ENCODE measurements at places on chromosomes 6 and 20.

DNA sequence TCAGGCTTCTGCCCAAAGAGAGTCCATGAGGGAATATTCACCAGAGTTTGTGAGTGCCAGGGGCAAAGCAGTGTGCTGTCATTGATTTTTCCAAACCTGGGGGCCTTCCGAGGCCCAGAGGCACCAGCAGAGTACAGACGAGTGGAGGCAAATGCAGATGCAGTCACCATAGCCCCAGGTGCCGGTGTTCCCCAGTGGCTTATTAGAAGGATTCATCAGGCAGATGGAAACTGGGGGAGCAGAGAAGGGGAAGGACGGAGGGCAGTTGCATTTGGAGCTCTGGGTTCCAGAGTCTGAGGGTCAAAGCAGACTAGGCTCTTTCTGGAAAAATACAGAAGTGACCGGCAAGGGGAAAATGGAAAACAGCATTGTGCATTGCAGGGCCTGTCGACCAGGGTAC, 184.2 kb downstream of the ANKRD60 start:
- no peak for DNase-seq
- no peak overlapping the region for H3K27ac ChIP-seq
- no peak overlapping the region for H3K4me3 ChIP-seq
- no peaks in the 10 kb centered on the region for H3K27me3 ChIP-seq

GRCh38 chr6:16769131-16769985, 8.1 kb upstream of the ATXN1 start:
- H3K36me3 ChIP-seq: no peaks in the 10 kb centered on the region
- no peak overlapping the region for H3K27ac ChIP-seq
- DNase-seq: no peak
- H3K27me3 ChIP-seq: no peaks in the 10 kb centered on the region
- H3K4me3 ChIP-seq: no peak overlapping the region

GRCh38 chr6:37182736-37183590, 13.0 kb downstream of the PIM1 start:
- no peak overlapping the region for H3K27ac ChIP-seq
- no peak overlapping the region for H3K4me3 ChIP-seq
- no peaks in the 10 kb centered on the region for H3K4me1 ChIP-seq
- H3K27me3 ChIP-seq: no peaks in the 10 kb centered on the region

DNA sequence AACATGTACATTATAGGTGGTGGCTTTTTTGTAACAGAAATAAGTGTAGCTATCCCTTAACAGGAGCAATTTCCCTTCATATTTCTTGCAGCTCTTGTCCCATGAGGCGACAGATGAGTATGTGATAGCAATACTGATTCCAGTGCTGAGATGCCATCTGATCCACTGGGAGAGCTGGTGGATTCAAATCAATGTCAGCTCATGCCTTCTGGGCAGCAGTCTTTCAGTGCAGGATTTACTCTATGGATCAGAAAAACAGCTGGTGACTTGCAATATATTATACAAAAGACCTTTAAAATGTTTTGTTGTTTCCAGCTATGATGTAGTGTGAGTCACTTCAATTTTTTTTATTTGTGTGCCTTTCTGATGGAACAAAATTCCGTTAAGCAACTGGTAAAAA, 259.9 kb upstream of the SASH1 start:
- H3K36me3 ChIP-seq: no peaks in the 10 kb centered on the region
- no peak overlapping the region for H3K27ac ChIP-seq
- H3K4me3 ChIP-seq: no peak overlapping the region
- no peaks in the 10 kb centered on the region for H3K27me3 ChIP-seq
- H3K4me1 ChIP-seq: no peaks in the 10 kb centered on the region
- no peak for DNase-seq

- H3K36me3 ChIP-seq: no peaks in the 10 kb centered on the region
- H3K4me1 ChIP-seq: peaks cover 28% of the 10 kb centered on the region
- no peaks in the 10 kb centered on the region for H3K27me3 ChIP-seq
Measured at GRCh38 chr20:51529081-51529681, 13.3 kb downstream of the NFATC2 start.

DNA sequence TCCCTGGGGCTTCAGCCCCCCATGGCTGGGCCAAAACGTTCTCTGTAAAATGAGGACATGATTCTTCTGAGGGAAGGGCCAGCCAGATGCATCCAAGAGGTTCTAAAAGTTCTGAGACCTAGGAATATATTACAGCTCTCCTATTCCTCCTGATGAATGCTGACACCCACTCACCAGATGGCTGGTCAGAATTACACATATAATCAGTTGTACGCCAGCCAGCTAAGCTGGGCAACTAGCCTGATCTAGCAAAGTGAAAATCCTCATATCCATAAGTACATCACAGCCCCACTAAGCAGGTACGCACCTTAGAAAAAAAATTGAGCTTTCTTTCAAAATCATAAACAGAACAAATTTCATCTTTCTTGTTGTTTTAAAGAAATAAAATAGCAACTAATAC, 34.8 kb downstream of the C6orf118 start:
- H3K27me3 ChIP-seq: no peaks in the 10 kb centered on the region
- H3K4me3 ChIP-seq: no peak overlapping the region
- no peaks in the 10 kb centered on the region for H3K4me1 ChIP-seq
- DNase-seq: peak; percentile 9
- no peak overlapping the region for H3K27ac ChIP-seq
- H3K36me3 ChIP-seq: no peaks in the 10 kb centered on the region

- DNase-seq: no peak
- H3K4me3 ChIP-seq: no peak overlapping the region
- H3K27ac ChIP-seq: no peak overlapping the region
- no peaks in the 10 kb centered on the region for H3K36me3 ChIP-seq
- H3K4me1 ChIP-seq: no peaks in the 10 kb centered on the region
- H3K27me3 ChIP-seq: no peaks in the 10 kb centered on the region
Measured at GRCh38 chr6:82861121-82861520, 204.5 kb downstream of the UBE3D start.

DNA sequence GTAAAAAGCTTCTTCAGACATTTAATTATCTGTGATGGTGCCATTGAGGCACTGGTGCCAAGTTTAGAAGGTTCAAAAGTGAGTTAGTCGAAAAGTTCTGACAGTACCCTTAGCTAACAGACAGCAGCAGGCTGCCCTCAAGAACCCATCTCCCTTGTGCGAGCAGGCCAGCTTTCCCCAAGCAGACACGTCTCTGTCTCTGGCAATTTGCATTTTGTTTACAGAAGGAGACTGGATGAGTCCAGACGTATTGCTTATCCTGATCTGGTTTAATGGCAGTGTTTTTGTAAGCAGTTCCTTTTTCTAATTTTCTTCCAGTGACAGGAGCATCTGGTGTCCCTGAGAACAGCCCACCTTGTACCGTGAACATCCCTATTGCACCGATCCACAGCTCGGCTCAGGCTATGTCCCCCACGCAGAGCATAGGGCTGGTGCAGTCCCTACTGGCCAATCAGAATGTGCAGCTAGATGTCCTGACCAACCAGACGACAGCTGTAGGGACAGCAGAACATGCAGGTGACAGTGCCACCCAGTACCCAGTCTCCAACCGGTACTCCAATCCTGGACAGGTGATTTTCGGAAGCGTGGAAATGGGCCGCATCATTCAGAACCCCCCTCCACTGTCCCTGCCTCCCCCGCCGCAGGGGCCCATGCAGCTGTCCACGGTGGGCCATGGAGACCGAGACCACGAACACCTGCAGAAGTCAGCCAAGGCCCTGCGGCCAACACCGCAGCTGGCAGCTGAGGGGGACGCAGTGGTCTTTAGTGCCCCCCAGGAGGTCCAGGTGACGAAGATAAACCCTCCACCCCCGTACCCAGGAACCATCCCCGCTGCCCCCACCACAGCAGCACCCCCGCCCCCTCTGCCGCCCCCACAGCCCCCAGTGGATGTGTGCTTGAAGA, 58.3 kb upstream of the TMEM181 start:
- peaks cover 63% of the 10 kb centered on the region for H3K36me3 ChIP-seq
- peaks cover 5% of the 10 kb centered on the region for H3K4me1 ChIP-seq
- H3K4me3 ChIP-seq: no peak overlapping the region
- H3K27me3 ChIP-seq: no peaks in the 10 kb centered on the region
- DNase-seq: no peak

GRCh38 chr20:5933802-5934436, 16.4 kb downstream of the TRMT6 start:
- DNase-seq: no peak
- H3K27me3 ChIP-seq: no peaks in the 10 kb centered on the region
- H3K36me3 ChIP-seq: peaks cover 3% of the 10 kb centered on the region
- H3K4me1 ChIP-seq: no peaks in the 10 kb centered on the region

DNA sequence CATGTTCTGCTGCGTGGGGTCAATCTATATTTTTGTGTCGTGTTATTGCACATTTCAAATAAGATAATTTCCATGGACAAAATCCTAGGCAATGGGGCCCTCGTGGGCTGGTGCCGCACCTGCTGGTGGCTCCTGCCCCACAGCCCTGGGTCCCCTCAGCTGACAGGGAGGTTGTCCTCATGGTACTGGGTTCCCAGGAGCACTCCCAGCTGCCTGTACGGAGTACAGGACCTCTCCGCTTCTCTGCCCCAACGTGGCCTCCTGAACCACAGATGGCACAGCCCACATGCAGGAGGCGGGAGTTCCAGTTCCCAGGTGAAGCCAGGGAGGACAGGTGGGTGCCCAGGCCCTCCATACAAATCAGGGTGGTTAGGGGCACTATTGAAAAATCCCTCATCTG, 243.5 kb downstream of the SMOC2 start:
- H3K36me3 ChIP-seq: no peaks in the 10 kb centered on the region
- H3K27me3 ChIP-seq: peaks cover 3% of the 10 kb centered on the region
- DNase-seq: no peak

DNA sequence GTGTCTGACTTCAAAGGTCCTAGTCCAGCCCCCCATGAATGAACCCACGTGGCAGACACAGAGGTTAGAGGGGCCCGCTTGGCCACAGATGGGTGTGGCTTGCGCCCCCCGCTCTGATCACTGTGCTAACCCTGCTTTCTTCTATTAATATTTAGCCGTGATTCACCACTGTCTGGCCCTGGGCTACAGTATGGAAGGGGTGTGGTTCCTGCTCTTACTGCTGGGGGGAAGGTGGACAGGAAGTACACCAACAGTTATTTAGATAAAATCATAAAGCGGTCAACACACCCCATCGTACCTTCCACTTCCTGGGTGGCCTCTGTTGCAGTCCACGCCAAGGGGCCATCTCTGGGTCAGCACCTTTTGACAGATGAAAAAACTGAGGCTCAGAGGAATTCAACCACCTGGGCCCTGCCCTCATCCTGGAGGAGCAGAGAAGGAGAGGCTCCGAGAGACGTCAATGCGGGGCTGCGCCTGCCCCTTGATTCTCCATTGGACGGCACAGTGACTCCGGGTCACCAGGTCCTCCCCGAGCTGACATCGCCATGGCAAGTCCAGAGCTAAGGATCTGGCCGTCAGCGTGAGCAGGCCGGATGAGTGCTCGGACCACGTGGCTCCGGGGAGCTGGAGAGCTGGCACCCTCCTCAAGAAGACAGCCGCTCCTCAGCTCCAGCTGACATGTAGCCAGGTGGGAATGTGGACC, 206.3 kb downstream of the PREX1 start:
- H3K4me3 ChIP-seq: no peak overlapping the region
- no peak overlapping the region for H3K27ac ChIP-seq
- no peak for DNase-seq
- H3K4me1 ChIP-seq: peaks cover 31% of the 10 kb centered on the region
- no peaks in the 10 kb centered on the region for H3K27me3 ChIP-seq
- peaks cover 37% of the 10 kb centered on the region for H3K36me3 ChIP-seq

DNA sequence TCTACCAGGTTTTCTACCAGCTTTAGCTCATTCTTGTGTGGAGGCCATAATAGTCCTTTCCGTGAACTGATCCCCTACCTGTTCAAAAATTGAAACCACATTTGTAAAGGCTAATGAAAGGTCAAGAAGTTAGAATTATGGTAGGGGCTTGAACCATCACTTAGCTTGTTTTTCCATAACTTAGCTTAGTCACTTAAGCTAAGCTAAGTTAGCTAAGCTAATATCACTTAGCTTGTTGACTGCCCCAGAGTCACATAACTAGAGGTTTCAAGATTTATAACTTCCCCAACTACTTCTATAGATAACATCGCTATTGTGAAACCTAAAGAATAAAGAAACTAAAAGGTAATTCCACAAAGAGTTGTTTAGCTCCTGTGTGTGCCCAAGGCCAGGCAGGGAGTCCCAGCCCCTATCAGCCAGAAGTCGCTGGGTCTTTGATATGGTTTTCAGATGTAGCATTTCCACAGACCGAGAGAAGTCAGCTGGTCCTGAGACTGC, 131.8 kb downstream of the VEGFA start:
- no peak overlapping the region for H3K27ac ChIP-seq
- no peak overlapping the region for H3K4me3 ChIP-seq
- DNase-seq: no peak
- peaks cover 24% of the 10 kb centered on the region for H3K4me1 ChIP-seq

DNA sequence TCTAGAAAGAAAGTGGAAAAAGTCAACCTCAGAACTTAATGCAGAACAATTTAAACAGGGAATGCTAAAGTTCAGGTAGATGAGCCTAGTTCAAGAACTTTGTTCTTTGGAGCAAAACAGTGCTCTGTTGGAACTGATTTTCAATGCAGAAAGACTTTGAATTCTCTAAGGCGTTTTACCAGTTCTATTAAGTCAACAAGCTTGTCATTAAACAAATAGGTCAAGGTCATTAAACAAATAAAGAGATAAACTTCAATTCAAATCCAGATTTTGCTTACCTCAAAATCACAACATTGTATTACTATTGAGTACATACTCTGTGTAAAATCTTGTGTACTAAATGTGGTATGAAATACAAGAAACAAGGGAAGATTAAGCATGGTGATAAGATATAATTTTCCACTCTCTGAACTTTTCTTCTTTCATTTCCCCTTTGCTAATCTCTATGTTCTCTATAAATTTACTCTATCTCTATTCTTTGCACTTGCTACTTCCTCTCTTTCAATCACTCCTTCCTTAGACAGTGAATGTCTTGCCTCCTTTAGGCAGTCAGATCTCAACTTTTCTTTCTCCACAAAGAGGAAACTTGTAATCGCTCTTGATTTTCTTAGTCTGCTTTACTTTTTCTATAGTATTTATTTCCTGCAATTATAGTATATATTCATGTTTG, 160.8 kb upstream of the KHDRBS2 start:
- no peak overlapping the region for H3K27ac ChIP-seq
- no peaks in the 10 kb centered on the region for H3K36me3 ChIP-seq
- no peaks in the 10 kb centered on the region for H3K4me1 ChIP-seq
- H3K27me3 ChIP-seq: no peaks in the 10 kb centered on the region
- no peak overlapping the region for H3K4me3 ChIP-seq

GRCh38 chr6:157668713-157669112, 154.3 kb upstream of the SNX9 start:
- H3K4me3 ChIP-seq: no peak overlapping the region
- no peaks in the 10 kb centered on the region for H3K27me3 ChIP-seq
- no peak for DNase-seq
- H3K27ac ChIP-seq: no peak overlapping the region

GRCh38 chr6:144036064-144036834, 28.2 kb upstream of the PLAGL1 start:
- no peak overlapping the region for H3K27ac ChIP-seq
- H3K4me1 ChIP-seq: no peaks in the 10 kb centered on the region
- H3K27me3 ChIP-seq: no peaks in the 10 kb centered on the region

- H3K27ac ChIP-seq: no peak overlapping the region
- peaks cover 3% of the 10 kb centered on the region for H3K4me1 ChIP-seq
- DNase-seq: peak; percentile 26
Measured at GRCh38 chr6:4727671-4728435, 48.4 kb upstream of the CDYL start.

Measured in spinal cord (tissue), 10 donors.